Activated T-cell treated with anti-CD3 and anti-CD28 coated beads, Interleukin-2, amount 50 U/mL, for 48 hours (primary cell): ENCODE measurements at places on chromosomes 12 and 14.
A peak's percentile ranks its signal among the peaks of the same experiment; 100 is the strongest.

GRCh38 chr12:132530447-132530846, 40.5 kb downstream of the FBRSL1 start:
- DNase-seq: no peak

- DNase-seq: no peak
These were observed 250.5 kb upstream of the SOX5 start for GRCh38 chr12:24200010-24200409.

DNA sequence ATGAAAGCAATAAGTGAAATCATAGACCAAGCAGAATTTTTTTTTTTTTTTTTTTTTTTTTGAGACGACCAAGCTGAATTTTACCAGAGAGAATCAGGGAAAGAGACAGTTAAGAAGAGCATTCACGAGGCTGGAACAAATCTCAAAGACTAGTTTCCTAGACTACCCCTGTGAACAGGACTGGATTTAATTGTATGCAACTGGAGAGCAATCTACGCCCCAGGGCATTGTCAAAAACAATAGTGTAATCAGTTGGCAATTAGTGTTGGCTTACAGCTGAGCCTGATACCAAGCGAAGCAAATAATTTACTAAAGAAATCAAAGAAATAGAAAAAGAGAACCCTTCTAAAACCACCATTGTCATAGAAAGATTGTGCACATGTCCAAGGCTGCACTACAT, 232.9 kb upstream of the CPNE8 start:
- no peak for DNase-seq

- DNase-seq: no peak
These were observed 6.8 kb downstream of the KRT74 start for GRCh38 chr12:52566847-52567291.

DNA sequence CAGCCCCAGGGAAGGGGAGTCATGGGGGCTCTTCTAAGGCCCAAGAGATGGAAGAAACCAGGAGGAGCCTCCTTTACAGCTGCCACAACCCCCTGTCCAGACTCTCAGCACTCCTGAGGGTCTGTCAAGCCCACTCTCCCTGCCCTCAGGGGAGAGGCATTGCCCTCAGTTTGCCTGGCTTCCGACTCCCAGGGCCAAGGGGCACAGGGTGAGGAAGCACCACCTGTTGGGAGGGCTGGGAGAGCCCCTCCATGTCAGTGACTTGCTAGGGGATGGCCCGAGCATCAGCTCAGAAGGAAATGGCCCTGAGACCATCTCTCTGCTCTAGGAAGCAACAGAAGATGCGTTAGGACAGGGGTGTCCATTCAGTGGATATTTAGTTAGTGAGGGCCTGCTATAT, 36.1 kb downstream of the LTBP2 start:
- no peak for DNase-seq

- DNase-seq: no peak
These were observed 109.5 kb upstream of the RAP1B start for GRCh38 chr12:68501226-68501625.

DNA sequence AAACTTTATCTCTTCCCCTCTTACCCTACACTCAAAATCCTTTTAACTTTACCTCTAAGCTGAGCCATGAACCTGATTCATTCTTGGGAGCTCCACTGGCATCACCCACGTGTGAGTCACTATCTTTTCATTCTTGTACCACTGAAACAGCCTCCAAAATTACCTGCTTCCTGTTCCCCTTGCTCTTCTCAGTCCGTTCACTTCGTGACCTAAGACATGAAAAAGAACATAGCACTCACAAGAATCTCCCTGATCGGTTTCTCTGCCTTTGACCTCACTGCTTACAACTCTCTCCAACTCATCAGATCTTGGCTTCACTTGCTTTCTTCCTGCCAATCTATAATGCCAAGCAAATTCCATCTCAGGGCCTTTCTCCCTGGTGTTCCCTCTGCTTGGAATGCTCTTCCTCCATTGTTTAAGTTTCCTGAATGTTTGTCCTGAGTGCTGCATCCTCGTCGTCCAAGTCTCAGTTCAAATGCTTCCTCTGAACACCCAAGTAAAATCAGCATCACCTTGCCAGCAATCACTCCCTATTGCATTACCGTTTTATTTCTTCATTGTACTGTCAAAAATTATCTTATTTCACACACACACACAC, 9.2 kb downstream of the GLIPR1 start:
- peak; percentile 39 for DNase-seq

- no peak for DNase-seq
These were observed 30.5 kb downstream of the ANKRD9 start for GRCh38 chr14:102479107-102479506.

DNA sequence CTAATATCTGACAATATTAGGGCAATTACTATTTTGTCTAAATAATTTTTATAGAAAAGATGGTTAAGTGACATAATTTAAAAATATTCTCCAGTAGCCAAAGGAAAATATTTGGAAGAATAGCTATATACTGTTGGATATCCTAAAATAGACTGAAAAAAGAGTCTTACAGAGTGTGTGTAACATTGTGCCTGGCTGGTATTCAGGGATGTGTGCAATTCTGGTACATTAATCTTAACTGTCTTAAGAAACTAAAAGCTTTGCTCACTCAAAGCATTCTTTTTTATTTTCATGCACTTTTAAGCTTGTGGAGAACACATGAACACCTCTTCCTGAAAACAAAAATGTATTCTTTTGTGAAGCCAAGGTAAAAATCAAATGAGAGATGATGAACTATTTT, 10.1 kb upstream of the NR2C1 start:
- no peak for DNase-seq

- DNase-seq: no peak
These were observed 368.3 kb downstream of the ZFP36L1 start for GRCh38 chr14:68424443-68425172.

GRCh38 chr14:48598458-48598857, 923.1 kb upstream of the MDGA2 start:
- no peak for DNase-seq

DNA sequence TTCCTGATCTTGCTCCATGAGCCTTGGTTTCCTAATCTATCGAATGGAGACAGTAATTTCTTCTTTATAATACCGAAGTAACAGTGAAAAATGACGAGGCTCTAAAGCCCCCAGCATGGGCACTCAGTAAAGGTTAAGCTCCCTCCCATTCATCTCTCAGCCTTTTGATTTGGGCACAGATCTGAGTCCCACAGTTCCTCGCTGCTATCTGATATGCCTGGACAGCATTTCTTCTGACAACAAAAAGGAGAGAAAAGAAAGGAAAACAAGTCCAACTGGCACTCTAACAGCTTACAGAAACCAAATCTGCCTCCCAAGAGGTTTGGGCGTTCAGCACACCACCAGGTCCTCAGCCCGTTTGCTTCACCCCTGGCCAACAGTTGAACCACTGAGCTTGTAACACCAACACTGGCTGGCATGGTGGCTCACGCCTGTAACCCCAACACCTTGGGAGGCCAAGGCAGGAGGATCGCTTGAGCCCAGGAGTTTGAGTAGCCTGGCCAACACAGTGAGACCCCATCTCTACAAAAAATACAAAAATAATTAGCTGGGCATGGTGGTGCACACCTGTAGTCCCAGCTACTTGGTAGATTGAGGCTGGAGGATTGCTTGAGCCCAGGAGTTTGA, 19.5 kb downstream of the CCDC88C start:
- no peak for DNase-seq

DNA sequence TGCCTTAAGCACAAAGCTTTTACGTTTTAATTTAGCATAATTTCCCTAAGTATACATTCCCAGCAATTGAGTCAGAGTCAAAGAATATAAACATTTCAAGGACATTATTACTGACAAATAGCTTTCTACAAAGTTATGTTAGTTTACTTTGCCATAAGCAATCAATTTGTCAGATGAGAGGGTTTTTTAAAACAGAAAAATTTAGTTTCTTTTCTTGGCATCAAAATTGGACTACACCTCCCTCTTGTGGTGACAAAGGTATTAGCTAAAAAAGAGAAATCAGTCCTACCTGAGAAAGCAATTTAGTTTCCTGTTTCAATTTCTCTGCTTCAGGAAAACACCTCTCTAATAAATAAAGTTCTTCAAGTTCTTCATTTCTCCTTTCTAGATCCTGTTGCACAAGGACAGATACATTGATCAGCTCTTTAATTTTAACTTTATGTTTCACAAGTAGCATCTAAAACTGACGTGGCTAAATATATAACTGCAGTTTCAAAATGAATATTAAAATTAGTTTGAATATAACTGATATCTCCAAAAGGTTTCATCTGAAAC, 39.9 kb downstream of the DNAI7 start:
- DNase-seq: no peak

GRCh38 chr14:102917469-102918211, 4.8 kb upstream of the AMN start:
- peak; percentile 80 for DNase-seq

DNA sequence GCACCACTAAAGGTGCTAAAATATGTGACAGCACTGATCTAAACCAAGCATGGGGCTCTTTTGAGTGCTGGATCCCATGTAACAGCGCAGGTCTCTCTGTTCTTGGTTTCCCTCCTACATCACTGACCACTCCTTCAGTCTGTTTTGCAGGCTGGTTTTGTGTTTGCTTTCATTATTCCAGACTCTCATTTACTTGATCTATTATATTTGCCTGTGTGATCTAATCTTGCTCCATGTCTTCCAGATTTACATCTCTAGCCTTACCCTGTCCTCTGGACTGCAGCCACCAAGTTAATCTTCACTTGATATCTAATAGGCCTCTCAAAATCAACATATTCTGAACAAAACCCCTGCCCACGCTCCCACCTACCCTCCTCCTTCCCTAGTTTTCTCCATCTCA, 8.6 kb downstream of the GLIPR1 start:
- DNase-seq: no peak

DNA sequence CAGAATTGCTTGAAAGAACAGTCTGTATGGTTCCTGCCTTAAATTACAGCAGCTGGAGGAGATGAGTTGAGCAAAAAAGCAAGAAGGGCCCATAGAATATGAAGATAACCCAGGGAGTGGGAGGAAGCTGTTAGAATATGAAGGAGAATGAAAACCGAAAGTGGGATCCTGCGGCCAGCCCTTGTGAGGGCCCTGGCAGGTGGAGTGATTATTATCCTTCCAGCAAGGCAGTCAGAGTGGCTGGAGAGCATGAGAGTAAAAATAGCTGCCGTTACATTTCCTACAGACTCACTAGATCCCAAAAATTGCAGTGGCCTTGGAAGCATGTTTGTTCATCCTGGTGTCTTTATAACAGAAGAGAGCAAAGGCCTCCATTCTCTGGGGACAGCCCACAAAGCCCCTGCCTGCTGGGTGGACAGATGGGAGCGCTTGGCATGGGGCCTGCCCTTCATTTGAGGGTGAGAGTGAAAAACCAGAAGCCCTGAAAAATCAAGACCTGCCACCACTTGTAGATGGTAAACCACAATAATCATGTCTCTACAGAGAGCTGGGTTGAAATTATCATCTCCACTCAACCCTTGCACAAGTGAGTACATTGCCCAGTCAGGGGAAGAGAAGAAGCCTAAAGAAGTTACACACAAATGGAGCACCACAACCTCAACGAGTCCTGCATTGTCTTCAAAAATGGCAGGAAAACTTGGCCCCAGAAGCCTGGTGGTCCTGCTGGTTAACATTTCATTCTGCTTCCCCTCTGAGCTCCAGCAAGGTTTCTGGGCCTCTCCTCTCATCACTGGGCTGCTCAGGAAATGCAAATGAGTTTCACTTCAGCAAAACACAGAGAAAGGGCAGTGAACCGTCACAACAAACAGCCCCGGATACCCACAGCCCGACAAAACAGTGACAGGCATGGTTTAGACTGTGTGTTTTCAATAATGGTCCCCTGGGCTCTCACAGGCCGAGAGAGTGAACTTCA, 20.5 kb downstream of the ZDHHC22 start:
- DNase-seq: peak; percentile 35

GRCh38 chr12:98438656-98439230, 76.6 kb upstream of the TMPO start:
- no peak for DNase-seq

- DNase-seq: no peak
These were observed 146.0 kb downstream of the FBXL14 start for GRCh38 chr12:1448336-1448735.

DNA sequence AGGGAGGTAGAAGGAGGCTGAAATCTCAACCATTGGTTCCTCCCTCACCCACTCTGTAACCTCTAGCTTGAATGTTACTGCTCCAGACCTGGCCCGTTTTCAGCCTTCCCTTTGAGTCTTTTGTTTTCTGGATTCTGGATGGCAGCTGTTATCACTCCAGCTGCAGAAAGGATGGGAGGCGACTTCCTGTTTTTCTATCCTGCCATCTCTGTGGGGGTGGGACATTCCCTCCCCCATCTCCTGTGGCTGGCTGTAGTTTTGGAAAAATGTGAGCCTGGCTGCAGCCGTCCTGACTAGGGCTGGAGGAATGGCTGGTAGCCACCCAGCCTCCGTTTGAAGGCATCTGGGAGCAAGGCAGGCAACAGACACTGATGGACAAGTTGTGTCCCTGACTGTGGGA, 2.9 kb upstream of the PPFIBP1 start:
- no peak for DNase-seq

GRCh38 chr14:86404425-86404824, 874.5 kb downstream of the FLRT2 start:
- no peak for DNase-seq

- no peak for DNase-seq
These were observed 44.1 kb downstream of the FBXW8 start for GRCh38 chr12:116954710-116955381.

- no peak for DNase-seq
These were observed 21.0 kb downstream of the ANKLE2 start for GRCh38 chr12:132740652-132741051.

- no peak for DNase-seq
These were observed 149.4 kb downstream of the ADGRD1 start for GRCh38 chr12:131102991-131103668.

DNA sequence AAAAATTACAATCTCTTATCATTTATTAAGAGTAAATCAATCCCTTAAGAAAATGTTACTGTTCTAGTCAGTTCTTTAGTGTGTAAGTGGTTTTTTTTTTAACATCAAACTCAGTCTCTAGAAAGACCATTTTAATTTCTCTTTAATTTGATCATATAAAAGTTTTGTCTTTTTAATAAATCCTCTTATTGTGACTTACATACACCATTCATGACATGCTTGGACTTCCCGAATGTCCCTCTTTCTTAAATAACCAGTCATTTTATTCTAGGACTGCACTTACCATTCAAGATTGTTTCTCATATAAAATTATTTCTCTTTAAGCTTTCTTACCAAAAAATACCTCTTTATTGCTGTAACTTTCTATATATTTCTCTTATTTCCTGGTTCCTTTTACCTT, 60.8 kb upstream of the EVL start:
- no peak for DNase-seq
